ENCODE measurements at places on chromosomes 3 and 15.
A peak's percentile ranks its signal among the peaks of the same experiment; 100 is the strongest.

DNA sequence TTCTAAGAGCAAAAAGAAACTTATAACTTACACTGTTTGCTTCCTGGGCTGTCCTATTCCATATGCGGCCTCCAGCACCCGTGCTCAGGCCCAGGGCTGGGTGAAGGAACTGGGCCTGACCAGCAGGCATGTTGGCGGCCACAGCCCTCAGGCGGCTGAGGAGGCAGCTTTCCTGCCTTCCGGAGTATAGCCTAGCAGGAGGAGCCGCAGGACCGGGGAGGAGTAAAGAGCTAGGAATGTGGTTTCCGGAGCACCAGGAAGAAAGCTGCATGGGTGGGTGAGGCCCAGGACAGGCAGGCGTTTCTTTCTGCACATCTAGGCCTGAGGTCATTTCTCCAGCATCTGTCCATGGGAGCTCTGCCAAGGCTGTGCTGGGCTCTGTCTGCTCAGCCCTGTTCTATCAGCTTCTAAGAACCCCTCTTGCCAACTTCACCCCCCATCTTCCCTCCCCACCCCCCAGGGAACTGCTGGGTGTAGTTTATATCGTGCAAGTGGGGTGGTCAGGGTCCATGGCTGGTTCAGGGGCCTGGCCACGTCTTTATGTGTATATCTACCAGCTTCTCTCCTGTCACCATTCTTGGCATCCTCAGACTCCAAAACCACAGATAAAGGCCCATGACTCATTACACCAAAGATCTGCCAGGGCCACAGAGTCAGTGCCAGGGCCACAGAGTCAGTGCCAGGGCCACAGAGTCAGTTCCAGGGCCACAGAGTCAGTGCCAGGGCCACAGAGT lies 7.8 kb upstream of the KIF7 start:
- DNase-seq = no peak

- no peak for DNase-seq
Observed at GRCh38 chr3:39139442-39139841, 13.9 kb downstream of the CSRNP1 start.

- no peak for DNase-seq
Observed at GRCh38 chr15:71362987-71363968, 248.0 kb downstream of the THSD4 start.

GRCh38 chr15:32844118-32844711 lies 126.4 kb downstream of the GREM1 start:
- DNase-seq = peak; percentile 14

- no peak for DNase-seq
Observed at GRCh38 chr3:141286856-141287255, 55.2 kb downstream of the PXYLP1 start.

DNA sequence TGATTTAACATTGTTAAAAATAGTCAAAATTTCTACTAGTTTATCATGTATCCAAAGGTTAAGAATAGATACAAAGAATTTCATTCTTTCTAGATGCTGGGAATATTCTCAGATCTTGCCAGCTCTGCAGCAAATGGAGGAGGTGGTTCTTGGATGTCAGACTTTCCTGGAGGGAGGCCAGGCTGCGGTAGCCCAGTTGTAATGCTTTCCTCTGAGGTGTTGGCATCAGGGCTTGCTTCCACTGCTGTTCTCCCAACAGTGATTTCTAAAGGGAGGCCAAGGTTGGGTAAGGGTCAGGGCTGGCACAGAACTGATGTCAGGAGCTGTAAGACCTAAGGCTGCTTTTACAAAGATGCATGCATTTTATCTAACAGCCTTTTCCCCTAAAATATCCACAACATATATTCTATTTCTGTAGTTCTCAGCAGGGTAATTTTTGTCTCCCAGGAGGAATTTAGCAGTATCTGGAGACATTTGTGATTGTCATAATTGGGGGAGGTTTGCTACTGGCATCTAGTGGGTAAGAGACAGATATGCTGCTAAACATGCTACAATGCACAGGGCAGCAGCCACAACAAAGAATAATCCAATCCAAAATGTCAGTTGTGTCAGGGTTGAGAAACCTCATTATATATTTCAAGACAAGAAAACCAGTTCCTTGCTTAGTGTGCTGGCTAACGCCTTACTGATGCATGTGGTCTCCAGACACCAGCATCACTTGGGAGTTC lies 42.0 kb upstream of the SPTSSB start:
- no peak for DNase-seq

DNA sequence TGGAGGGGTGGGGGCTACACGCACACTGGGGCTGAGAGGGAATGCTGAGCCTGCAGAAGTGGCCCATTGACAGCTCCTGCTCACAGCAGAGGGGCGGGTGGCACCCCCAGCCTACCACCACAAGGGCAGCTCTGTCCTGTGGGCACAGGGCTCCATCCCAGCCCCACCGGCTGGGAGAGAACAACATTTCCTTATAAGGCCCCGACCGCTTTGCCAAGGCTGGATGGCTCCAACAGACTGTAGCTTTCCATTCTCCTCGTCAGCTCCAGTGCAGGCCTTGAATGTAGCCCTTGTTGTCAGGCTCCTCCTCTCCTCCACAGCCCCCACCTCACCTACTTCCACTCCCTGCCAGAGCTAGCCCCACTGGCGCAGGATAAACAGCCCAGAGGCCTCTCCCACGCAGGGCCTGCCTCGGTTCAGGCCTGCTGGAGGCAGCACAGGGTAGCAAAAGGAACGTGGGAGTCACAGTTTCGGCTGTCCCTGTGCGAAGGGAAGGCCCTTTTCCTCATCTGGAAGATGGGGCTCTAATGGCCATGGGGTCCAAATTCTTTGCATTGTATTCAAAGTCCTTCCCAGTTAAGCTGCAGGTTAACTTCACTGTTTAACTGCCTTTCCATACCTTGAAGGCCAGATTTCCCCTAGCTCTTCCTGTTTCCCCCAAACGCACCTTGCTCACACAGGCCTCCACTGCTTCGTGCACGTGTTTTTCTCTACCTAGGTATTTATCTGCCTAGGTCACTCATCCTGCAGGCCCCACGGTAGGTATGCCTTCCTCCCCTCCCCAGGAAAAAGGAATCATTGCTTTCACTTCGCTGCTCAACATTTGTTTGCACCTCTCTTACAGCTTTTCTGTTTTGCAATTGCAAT lies 101.6 kb upstream of the LPP start:
- no peak for DNase-seq

GRCh38 chr3:160105907-160106584 lies 117.4 kb downstream of the IL12A start:
- no peak for DNase-seq

Data from activated CD4-positive, alpha-beta T cell treated with anti-CD3 and anti-CD28 coated beads, Interleukin-2, amount 50 U/mL, for 16 hours (primary cell).